ENCODE measurements at places on chromosomes 1 and 21.

- DNase-seq: no peak
Measured at GRCh38 chr1:111696330-111696729, 42.9 kb downstream of the INKA2 start.

- DNase-seq: no peak
Measured at GRCh38 chr1:26750428-26750827, 37.3 kb upstream of the PIGV start.

- no peak for DNase-seq
Measured at GRCh38 chr1:81781749-81782148, 19.0 kb upstream of the ADGRL2 start.

DNA sequence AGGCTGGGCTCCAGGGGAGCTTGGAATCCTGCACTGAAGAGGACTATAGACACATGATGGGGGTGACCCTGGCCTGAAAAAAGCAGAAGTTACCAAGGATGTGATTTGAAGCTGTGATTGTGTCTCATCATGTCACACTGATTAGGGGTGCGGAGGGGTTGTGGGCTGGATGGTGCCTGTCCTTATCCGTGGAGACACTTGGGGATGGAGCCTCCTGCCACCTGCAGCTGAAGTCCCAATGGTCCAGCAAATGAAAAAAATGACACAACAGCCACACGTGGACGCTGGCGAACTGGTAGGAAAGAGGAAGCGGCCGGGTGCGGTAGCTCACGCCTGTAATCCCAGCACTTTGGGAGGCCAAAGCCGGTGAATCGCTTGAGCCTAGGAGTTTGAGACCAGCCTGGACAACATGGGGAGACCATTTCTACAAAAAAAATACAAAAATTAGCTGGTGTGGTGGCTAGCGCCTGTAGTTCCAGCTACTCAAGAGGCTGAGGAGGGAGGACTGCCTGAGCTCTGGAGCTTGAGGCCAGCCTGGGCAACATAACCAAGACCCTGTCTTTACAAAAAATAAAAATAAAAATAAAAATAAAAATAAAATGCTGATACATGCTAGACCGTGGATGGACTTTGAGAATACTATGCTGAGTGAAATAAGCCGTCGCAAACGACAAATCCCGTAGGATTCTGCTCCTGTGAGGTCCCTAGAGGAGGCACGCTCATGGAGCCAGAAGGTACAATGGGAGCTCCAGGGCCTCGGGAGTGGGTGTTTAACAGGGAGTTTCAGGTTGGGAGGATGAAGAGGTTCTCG is 838 bp upstream of the IBA57 start:
- DNase-seq: no peak

GRCh38 chr1:69914976-69915765 is 290.2 kb downstream of the LRRC40 start:
- no peak for DNase-seq

All from iPS DF 19.7 (cell line).